ENCODE measurements at places on chromosomes 7 and 10.
A peak's percentile ranks its signal among the peaks of the same experiment; 100 is the strongest.

DNA sequence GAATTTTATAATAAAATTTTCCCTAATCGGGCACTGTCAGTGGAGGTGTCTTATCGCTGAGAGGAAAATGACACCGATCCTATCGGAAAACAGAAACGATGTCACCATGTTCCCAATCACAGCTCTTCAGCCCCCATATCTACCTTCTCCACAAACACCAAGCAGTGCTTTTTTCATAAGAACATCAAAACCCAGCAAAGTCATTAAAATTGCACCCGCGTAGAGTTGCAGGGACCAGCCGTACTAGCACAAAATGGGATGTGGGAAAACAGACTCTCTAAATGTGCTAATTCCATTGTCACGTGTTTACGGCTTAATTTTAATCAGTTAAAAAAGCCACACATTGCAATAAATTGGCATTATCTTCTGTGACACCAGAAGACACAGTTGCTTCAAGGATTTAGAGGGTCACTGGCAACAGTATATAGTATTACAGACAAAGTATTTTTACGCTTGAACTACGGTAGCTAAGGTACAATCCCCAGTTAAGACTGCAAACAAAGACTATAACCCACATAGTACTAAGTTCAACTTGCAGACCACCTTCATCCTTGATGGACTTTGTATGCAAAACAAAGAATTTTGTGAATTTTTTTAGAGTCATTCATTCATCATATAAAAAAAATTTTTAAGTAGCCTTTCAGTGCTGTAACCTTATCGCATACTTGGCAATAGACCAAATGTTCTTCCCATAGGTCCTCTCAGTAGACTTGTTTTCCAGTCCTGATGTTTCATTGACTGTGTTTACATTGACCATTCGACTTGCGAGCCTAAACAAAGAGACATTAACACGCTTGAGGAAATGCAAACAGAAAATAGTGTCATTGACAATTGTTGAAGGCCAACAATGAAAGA lies 116.0 kb downstream of the VTI1A start:
- DNase-seq = no peak

- no peak for DNase-seq
Observed at GRCh38 chr7:100584683-100585510, 1.0 kb downstream of the LRCH4 start.

DNA sequence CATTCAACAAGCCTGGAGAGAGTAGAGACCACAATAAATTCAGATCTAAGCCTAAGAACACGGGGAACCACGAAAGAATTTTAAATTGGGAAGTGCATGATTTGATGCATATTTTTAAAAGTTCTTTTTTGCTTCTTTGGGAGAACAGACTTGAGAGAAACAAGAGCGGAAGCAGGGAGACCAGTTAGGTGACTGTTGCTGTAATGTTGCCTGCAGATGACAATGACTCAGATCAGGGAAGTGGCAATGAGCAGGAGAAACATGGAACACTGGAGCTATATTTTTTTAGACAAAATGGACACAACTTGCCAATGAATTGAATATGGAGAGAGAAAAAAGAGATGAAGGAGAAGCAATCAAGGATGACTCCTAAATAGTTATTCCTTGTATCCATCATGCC lies 125.1 kb downstream of the RAPGEF5 start:
- DNase-seq = no peak

- DNase-seq = no peak
Observed at GRCh38 chr10:117603726-117604125, 61.2 kb downstream of the EMX2 start.

GRCh38 chr7:95470452-95470851 lies 15.3 kb upstream of the ASB4 start:
- no peak for DNase-seq

DNA sequence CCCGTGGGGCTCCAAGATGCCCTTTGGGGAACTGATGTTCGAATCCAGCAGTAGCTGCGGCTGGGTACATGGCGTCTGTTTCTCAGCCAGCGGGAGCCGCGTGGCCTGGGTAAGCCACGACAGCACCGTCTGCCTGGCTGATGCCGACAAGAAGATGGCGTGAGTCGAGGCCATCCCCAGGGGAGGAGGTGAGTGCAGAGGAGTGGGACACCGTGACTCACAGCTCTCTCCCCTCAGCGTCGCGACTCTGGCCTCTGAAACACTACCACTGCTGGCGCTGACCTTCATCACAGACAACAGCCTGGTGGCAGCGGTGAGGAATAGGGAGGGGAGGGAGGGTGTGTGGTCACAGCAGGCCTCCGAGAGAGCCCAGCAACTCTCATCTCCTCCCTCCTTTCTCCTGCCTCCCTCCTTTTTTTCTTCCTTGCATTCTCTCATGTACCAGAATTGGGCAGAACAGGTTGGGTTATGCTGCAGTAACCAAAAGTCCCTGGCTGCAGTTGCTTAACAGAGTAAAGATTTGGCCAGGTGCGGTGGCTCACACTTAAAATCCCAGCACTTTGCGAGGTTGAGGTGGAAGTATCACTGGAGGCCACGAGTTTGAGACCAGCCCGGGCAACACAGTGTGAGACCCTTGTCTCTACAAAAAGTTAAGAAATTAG lies 16.5 kb downstream of the ARPC1B start:
- DNase-seq = no peak

- DNase-seq = no peak
Observed at GRCh38 chr7:15407910-15408309, 153.9 kb downstream of the AGMO start.

GRCh38 chr7:85823396-85824080 lies 636.7 kb upstream of the SEMA3D start:
- no peak for DNase-seq

- no peak for DNase-seq
Observed at GRCh38 chr7:93147363-93147762, 822 bp downstream of the SAMD9L start.

- DNase-seq = no peak
Observed at GRCh38 chr7:142391191-142391992, 133.5 kb upstream of the PRSS58 start.

GRCh38 chr7:64630496-64630895 lies 35.4 kb upstream of the ZNF107 start:
- DNase-seq = no peak

DNA sequence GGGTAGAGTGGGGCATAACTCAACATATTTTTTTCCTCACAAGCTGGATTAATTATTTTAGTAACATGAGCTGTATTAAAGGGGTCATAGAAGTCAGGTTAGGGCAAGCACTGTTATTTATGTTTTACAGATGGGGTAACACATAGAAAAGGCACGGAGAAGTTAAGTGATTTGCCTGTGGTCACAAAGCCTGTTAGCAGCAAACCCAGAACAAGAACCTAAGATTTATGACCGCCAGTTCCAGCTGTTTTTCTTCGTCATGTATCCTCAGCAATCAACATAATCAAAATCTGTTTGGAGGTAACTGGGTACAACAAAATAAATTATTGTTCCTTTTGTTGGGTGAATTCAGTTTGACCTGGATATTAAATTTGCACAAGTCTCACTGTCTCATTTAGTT lies 57.2 kb upstream of the BET1 start:
- no peak for DNase-seq

GRCh38 chr10:7485799-7486198 lies 75.0 kb upstream of the SFMBT2 start:
- no peak for DNase-seq

- peak; percentile 30 for DNase-seq
Observed at GRCh38 chr7:139645572-139646523, 122.4 kb downstream of the CLEC2L start.

DNA sequence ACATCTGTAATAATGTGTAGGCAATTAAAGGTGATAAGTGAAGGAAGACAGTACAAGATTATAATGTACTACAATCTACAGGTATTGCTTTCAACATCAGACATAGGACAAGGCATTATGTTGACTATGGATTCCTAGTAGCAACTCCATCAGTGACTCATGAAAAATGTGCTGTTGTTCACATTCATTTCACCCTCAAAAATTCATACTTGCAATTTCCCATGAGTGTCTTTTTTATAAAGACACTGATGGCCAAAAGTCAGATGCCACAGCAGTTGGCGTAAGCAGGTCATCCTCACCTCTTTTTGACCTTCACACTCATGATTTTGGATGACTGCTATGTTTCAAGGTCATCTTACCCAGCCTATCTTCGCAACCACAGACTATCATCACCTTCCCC lies 100.0 kb upstream of the AMPH start:
- no peak for DNase-seq

GRCh38 chr10:12542133-12542670 lies 192.9 kb downstream of the CAMK1D start:
- no peak for DNase-seq

DNA sequence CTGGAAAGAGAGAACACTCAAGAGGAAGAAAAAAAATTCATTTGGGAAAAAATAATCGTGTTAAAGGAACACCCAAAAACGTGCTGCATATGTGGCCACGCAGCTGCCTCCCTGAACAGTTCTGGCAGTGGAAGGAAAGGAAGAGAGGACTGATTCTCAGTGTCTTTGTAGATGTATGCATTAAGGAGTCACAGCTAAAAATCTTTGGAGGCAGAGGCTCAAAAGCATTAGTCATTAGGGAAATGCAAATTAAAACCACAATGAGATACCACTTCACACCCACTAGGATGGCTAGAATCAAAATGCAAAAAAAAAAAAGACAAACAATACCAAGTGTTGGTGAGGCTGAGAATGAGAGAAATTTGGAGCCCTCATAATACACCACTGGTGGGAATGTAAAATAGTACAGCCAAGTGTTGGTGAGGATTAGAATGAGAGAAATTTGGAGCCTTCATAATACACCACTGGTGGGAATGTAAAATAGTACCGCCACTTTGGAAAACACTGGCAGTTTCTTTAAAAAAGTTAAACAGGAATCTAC lies 134.7 kb downstream of the SLIT1 start:
- DNase-seq = no peak

DNA sequence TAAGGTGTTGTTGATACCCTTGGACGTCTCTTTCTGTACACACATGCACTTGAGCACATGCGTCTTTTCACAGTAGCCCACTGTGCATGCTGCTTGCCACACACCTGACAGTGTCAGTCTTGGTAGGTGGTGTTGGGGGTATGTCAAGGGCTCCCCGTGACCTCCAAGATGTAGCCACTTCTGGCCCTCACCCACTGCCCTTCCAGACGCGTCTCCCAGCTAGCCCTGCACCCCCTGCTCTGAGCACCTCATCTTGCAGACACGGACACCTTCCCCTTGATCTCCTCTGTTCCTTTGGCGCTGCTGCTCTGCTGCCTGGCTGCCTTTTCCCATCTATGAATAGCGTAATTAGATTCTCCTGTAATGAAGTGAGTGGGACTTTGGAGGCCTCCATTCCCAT lies 75.2 kb upstream of the TNS3 start:
- DNase-seq = no peak

DNA sequence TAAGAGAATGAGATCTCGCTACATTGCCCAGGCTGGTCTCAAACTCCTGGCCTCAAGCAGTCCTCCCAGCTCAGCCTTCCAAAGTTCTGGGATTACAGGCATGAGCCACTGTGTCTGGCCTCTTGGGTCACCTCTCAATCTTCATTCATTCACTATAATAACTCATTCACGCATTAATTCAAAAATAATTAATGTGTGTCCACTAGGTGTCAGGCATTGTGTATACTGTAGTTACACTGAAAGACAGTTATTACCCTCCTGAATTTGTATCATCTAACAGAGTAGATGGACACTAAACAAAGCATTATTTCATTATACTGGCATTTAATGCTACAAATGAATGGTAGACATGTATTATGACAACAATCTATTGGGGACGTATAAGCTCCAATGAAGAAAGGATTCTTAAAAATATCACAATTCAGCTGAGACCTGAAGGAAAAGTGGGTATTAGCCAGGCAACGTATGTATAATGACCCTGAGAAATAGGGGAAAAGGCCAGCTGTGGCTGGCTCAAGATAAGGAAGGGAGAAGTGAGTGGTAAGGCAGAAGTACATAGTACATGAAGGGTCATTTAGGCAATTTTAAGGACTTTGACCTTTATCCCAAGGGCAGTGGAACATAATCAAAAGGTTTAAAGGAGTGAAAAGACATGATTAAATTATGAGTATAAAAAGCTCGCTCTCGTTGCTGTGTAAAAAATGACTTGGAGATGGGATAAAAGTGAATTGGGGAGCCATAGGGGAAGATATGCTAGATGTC lies 150.7 kb downstream of the BTAF1 start:
- DNase-seq = no peak

- no peak for DNase-seq
Observed at GRCh38 chr10:119455609-119456434, 86.7 kb downstream of the RGS10 start.

DNA sequence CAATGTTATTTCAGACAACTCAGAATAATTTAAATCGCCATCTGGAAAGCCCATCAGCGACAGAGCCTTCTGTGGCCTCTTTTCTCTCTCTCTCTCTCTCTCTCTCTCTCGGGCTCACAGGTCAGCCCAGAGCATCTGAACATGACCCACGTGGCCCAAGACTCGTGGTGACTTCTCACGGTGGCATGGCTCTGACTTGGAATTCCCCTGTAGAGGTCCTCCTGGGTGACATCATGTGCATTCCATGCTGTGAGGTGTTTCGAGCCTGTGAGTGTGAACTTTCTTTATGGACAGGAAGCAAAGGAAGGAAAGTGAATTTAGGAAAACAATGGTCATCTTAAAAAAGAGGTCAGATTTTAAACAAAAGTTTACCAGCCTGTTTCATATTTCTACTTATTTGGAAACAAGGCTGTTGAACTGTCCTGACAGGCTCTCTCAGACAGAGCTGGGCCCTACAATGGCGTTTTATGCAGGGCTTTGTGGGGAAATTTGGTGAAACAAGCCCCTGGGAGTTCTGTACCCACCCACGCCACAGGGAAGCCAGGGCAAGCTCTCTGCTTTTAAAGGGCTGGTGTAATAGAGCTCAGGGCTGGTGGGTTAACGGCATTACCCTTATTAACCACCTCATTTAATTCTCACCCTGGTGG lies 359.7 kb upstream of the ZNF32 start:
- DNase-seq = no peak

DNA sequence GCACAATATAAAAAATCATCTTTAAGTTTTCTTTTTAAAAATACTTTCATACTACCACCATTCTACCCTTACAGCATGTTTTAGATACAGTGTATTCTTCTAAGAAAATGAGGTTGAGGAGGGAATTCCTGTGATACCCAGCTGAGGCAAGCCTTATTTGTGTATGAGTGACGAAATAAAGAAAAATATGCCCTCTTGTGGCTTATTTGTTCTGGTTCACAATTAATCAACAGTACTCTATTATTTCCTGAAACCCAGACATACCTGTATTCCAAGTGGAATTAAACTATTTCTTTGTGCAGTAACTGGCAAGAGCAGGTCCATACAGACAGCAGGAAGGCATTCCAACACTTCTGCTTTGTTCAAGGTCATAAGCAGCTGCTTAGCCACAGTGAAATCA lies 4.5 kb upstream of the SEMA3D start:
- DNase-seq = no peak

GRCh38 chr10:48369501-48369900 lies 63.0 kb downstream of the MAPK8 start:
- DNase-seq = no peak

- DNase-seq = no peak
Observed at GRCh38 chr10:124886195-124886594, 55.7 kb upstream of the ZRANB1 start.

DNA sequence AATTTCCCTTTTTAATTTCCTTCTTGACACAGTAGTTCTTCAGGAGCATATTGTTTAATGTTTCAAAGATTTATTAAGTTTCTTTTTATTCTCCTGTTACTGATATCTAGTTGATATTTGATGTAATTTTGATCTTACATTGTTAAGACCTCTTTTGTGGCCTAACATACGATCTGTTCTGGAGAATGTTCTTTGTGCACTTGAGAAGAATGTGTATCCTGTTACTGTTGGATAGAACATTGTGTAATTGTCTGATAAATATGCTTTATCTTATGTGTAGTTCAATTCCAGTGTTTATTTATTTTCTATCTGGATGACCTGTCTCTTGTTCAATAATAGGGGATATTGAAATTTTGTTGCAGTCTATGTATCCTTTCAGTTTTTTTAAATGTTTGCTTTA lies 106.7 kb downstream of the ITGB1 start:
- no peak for DNase-seq
